ENCODE measurements at places on chromosomes 1 and 21.

DNA sequence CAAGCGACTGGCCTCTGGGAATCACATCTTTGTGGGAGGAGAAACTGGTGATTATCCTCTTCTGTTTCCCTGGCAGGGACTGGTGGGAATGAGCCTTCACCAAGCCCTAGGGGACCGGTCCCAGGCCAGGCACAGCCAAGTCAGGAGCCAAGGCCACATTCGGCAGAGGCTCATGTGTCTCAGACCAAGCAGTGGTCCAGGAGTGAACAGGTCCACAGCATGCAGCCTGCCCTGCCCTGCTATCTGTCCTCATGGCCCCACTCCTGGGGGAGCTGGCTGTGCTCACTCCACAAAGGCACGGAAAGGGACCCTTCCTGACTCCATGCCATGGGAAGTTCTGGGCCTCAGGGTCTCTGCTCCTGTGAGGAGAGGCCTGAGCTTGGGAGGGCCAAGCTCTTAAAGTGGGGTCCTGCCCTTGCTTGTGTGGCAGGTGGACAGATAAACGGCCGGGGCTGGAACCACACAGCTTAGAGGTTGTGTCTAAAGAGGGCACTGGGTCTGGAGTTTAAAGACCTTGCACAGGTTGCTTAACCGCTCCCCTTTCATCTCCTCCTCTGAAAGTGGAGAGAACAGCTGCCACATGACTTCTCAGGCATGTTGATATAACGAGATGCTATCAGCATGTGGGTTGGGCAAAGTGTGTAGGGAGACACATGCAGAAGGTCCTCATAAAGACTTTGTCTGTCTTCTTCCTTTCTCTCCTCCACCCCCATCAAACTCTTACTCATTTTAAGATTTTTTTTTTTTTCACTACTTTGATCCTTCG lies 57.5 kb downstream of the CASQ2 start:
- DNase-seq, result no peak

- no peak for DNase-seq
Measured at GRCh38 chr1:68116643-68117235, 66.3 kb upstream of the DIRAS3 start.

DNA sequence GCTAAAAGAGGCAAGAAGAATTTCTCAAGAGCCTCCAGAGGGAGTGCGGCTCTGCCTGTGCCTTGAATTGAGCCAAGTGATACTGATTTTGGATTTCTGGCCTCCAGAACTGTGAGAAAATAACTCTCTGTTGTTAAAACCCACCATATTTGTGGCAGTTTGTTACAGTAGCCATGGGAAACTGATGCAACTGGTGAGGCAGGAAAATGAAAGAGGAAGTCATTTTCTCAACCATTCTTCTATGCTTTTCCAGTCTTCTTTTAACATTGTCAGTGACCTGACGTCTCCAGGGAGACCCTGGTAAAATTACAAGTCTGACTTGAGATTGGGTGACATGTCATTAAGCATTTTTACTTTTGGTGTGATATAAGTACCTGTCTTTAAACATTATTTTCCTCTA lies 5.8 kb downstream of the OR6P1 start:
- no peak for DNase-seq

DNA sequence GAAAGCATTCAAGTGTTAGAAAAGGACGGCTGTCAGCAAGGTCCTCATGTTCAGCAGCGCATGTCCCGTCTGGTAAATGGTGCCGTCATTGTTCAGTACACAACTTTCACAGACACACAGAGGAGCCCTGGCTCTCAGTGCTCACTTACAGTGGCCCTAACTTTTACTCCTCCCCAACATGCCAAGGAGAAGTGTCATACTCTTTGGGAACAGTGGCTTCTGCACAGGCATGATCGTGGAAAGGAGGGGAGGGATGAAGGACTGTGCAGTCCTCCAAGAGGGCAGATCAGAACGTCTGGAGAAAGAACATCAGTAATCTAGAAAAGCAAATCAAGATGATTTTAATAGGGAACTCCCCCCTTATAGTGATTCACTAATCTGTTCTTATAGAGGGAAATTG lies 3.8 kb upstream of the GRHL3 start:
- DNase-seq, result no peak

GRCh38 chr1:247435759-247436147 lies 19.8 kb downstream of the NLRP3 start:
- no peak for DNase-seq

GRCh38 chr1:105664495-105664894 lies 1392.0 kb upstream of the PRMT6 start:
- DNase-seq, result no peak

DNA sequence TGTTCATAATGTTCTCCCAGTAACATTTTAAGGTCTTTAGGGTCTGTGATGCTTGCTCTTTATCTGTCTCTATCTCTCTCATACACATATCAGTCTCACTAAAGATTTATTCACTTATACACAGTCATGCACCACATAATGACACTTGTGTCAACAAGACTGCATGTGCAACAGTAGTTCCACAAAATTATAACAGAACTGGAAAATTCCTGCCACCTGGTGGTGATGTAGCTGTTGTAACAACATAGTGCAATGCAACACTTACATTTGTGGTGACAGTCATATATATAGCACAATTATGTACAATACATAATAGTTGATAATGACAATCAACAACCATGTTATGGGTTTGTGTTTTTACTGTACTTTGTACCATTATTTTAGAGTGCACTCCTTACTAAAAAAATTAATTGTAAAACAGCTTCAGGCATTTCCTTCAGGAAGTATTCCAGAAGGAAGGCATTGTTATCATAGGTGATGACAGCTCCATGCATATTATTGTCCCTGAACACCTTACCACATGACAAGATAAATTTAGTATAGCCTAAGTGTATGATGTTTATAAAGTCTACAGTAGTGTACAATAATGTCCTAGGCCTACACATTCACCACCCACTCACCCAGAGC lies 8.1 kb downstream of the TDRD5 start:
- no peak for DNase-seq

DNA sequence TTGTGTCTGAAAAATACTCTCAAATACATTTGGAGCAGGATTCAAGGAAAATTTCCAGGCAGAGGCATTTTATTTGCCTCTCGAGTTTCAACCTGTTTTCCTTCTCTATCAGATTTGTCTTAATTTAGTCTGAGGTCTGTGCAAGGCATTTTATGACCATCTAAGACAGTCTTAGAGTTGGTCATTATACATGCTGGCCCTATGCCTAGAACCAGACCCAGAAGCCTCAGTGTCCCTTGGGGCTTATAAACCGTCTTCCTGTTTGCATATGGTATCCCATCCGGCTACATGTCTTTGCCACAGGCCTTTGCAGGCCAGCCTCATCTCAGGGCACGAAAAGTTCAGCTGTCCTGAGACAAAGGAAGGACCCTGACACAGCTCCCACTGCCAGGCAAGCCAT lies 346.1 kb downstream of the SIPA1L2 start:
- no peak for DNase-seq

DNA sequence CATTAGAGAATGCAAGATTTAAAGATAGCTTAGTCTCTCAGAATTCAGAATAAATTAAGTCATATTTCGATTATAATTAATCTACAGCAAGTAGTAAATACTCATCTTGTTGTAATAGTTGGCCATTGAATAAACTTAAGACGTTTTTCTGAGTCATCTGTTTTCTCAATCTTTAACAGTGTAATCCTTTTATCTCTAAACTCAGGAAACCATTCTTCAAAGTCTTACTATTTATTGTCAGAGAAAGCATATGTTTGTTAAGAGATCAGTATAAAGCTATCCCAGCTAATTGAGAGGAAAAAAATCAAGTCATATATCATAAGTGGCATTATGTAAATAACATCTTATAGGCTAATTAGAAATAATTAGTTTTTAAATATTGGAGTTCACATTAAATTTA lies 201.2 kb upstream of the ADAMTS5 start:
- no peak for DNase-seq

DNA sequence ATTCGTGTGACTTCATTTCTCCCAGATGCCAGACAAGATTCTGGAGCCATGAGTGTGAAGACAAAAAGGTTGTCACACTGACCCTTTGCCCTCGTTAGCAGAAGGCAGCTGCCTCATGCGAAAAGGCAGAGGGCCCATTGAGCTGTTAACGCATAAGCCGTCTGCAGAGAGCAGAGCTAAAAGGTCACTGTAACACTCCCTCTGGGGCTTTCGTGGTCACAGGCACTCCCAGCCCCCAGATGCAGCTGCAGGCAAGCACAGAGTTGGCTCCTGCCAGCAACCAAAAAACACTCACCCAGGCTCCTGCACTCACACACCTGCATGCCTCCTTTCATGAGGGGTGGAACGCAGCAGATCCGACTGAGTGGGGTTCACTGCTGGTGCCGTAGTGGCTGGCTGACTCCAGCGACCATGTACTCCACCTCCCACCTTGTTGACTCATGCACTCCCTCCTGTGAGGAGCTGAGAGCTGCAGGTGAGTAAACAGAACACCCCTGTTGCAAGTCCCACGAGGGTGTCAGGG lies 287.5 kb downstream of the SMYD3 start:
- DNase-seq, result no peak

DNA sequence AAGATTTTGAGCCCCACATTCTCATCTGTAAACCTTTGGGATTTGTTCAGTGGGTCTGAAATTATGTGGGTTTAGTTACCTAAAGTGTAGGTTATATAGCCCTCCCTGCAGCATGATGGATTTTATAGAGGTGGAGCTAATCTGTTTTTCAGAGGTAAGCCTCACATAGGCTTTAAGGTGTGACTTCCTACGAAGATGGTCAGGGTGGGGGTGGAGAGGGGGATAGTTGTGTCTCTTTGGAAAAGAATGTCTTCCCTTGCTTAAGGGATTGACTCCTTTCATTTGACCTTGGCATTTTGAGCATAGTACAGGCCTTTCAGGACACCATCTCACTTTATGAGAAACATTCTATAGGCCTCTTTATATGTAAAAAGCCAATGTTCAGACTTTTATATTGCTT lies 3.4 kb downstream of the CACHD1 start:
- DNase-seq, result no peak

DNA sequence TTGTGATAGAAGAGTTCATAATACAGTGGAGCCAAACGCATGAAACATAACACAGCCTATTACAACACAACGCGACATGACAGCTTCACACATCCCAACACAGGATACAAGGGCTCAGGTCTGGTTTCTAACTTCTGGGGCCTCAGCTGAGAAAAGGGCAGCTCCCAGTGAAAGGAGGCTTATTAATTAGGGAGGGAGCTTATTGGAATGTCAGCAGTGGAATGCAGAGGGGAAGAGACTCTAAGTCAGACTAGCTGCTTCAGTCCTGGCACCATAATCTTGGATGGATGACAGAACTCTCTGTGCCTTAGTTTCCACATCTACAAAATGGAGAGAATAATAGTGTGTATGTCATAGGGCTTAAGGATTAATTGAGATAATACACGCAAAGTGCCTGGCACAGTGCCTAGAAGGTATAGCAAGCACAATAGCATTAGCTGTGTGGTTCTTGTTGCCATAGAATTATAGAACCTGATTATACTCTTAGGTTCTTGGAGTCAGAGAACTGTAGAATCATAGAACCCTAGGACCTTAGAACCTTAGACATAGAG lies 22.7 kb upstream of the SLC2A1 start:
- DNase-seq, result no peak

DNA sequence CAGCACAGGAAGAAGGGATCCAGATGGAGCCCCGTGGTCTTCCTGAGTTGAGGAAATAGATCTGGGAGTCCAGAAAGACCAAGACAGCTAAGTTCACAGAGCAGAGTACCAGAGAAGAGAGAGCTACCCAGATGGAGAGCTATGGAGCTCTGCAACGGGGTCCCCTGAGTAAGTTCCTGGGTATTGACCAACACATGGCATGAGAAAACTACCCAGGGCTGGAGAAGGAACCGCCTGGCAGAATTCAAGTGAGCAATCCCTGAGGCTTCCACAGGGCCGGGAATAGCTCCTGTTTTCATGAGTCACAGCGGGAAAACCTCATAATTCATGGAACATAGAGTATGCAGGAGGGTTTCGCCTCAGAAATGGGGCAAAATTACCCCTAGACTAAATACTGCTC lies 19.7 kb downstream of the STPG1 start:
- no peak for DNase-seq

GRCh38 chr1:30041741-30042437 lies 681.5 kb downstream of the MATN1 start:
- peak; percentile 61 for DNase-seq

GRCh38 chr1:2840036-2840809 lies 38.7 kb upstream of the TTC34 start:
- DNase-seq, result no peak

DNA sequence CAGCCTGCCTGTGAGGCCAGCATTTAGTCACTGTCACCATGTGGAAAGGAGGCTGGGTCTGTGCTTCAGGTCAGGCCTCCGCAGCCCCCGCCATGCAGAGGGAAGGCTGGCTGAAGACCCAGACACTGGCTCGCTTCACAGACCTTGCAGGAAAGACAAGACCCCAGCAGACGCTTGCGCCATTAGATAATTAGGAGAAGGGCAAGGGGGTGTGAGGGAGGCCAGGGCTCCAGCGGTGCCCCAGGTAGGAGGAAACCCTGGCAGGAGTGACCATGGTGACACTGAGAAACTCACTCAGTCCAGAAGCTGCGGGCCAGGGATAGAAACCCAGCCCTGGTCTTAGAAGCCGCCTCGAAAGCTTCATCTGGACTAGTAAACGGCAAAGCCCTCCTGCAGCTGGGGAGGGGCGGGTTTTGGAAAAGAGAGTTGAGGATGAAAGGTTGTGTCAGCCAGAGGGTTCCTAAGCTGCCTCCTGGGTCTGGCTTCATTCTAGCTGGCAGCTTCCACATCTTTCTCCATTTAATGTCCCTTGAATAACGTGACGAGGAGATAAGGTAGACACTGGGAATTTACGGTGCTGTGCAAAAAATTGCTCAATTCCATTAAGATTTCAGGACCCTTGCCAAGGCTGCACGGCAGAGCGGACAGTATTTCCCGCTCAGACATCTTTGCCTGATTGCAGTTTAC lies 294.1 kb upstream of the VAMP3 start:
- DNase-seq, result no peak

DNA sequence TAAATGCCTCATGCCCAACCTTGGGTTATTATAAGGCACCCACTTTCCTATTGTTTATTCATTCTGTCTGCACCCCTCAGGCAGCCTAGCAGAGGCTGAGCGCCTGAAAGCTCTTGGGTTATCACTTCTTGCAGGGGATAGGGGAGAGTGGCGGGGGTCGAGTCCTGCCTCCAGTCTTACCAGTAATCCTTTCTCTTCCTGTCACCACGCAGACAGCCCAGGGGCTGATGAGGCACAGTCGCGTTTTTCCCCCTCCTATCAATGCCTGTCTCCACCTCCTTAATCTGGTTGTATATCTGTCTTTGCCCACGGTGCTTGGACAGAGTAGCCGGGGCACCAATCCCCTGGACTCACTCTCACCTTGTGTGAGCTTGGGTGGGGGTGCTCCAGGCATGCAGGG lies 733.1 kb downstream of the MATN1 start:
- DNase-seq, result peak; percentile 68

DNA sequence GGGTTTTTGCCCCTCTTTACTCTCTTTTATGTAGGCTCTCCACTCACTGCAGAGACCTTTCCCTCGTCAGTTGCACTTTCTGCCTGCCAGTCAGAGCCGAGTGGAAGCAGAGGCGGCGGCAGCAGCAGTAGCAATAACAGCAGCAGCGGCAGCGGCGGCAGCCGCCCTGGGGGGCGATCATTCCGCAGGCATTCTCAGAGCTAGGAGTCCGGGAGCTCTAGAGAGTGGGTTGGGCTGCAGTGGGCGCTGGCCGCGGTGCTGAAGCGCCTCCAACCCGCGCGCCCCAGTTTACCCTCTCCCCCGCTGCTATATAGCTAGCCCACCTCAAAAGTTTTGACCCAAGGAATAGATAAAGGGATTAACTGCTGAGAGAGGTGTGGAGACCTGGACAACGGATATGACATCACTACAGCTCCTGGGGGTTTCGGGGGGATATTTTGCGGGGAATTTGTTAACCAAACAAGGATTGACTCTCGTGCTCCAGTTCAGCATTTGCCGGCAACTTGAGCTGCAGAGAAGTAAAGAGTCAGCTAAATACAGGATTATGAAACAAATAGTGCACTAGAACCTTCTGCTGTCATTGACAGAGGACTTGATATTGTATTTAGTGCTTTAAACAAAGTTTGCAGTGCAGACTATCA lies at the start of gene OLFM3:
Gene OLFM3 (minus strand): TSS at position 102 of the 641 bp plus-strand sequence.
- no peak for DNase-seq
